ENCODE measurements at places on chromosomes 12 and 14. TPM values are rescaled to one million over a fixed set of nuclear protein-coding genes. Genes with fewer than 3 reads are reported as not detected.
A peak's percentile ranks its signal among the peaks of the same experiment; 100 is the strongest.

The TOMM20L gene
- polyA plus RNA-seq = 1.8 TPM

The ACOT4 gene
- 0.44 TPM for polyA plus RNA-seq

The TAS2R50 gene
- not detected for polyA plus RNA-seq

The RPGRIP1 gene
- 1.2 TPM for polyA plus RNA-seq

The PRIMA1 gene
- 3.2 TPM for polyA plus RNA-seq

The CMA1 gene
- polyA plus RNA-seq = not detected

GRCh38 chr12:69840727-69841126, 15.7 kb downstream of the MYRFL start:
- DNase-seq = no peak

DNA sequence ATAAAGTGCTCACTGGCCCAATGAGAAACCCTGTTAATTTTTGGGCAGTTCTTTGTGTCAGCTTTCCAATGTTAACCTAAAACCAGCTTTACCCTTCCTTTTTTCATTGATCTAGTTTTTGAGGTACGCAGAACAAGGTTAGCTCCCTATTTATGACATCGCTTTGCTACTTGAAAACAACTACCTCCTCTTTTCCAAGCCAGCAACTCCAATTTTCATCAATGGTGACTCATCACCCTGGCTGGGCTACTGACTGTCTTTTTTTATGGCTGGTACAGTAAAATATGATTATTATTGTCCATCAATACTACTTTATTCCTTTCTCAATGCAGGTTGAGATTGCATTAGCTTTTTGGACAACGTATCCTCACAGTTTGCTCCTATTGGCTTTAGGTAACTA, 22.5 kb upstream of the AKAP6 start:
- DNase-seq = no peak

GRCh38 chr12:112370199-112370598, 12.0 kb downstream of the HECTD4 start:
- DNase-seq = no peak

DNA sequence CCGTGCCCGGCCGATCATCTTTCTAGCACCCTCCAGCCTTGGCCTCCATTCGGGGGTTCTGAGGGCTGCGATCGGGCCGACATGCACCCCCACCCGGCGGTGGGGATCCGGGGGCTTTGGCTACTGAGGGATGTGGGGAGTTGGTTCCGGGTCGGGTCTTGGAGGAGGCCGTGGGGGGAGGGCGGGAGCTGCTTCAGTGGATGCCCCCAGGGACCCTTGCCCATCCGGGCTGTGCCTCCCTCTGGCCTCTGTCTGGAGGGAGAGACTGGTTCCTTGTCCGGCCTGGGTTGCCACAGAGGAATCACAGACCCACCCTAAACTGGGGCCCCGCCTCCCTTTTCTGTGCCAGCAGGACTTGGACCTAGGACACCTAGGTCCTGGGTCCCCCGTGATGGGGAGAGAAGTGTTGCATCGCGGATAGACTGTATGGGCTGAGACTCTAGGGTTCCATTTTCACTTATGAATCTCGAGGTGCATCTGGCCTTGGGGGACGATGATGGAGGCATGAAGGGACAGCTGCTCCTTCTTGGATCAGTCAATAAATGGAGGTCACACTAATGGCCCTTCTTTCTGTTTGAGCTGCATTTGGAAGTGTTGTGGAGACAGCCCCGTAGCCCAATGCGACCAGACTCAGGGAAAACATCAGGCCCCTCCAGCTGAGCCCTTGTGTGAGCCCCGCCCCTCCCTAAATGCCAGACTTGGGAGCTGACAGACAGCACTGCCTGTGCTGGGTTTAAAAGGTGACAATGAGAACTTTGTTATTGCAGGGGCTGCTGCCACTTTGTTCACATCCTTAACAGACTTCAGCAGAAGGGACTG, 577 bp downstream of the DTX3 start:
- DNase-seq = peak; percentile 29

- DNase-seq = no peak
Observed at GRCh38 chr12:26428420-26428819, 233.0 kb downstream of the SSPN start.

GRCh38 chr12:26627335-26627734, 205.7 kb downstream of the ITPR2 start:
- DNase-seq = no peak

Measured in hindlimb muscle (tissue), 1 donor.